ENCODE measurements at places on chromosomes 5 and 9.

GRCh38 chr9:37300620-37301019 is 121.9 kb upstream of the GRHPR start:
- DNase-seq, result no peak

- no peak for DNase-seq
Measured at GRCh38 chr9:98010445-98010844, 27.3 kb downstream of the ANP32B start.

GRCh38 chr5:3605298-3606010 is 9.8 kb downstream of the IRX1 start:
- no peak for DNase-seq

DNA sequence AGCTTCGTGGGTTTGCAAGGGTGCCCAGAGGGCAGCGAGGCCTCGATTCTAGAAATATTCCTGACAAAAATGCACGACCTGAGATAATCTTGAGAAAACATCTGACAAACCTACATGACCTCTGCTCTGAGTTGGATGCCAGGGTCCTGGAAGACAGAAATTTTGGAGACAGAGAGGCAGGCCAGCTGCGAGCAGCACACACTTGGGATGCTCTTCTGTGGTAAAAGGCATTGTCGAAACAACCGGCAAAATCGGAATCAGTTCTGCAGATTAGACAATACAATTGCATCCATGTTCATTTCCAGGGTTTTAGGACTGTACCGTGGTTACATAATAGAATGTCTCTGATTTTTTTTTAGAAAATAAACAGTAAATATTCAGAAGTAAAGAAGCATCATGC is 74.2 kb downstream of the GADD45G start:
- DNase-seq, result no peak

DNA sequence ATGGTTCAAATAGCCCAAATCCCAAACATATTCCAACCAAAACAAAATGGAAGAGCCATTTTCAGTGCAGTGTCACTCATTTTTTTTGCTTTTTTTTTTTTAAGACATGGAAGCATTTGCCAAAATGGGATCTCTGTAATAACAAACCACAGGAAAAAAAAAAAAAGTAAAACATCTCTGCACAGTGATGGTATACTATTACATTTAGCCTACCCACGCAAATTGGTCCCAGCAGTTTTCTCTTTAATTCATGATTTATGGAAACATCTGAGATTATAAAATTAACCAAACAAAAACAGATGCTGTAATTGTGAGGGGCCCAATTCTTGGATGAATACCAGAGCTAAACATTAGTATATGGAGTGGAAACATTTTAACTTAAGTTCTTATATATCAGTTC is 566.6 kb downstream of the ZNF608 start:
- DNase-seq, result no peak

DNA sequence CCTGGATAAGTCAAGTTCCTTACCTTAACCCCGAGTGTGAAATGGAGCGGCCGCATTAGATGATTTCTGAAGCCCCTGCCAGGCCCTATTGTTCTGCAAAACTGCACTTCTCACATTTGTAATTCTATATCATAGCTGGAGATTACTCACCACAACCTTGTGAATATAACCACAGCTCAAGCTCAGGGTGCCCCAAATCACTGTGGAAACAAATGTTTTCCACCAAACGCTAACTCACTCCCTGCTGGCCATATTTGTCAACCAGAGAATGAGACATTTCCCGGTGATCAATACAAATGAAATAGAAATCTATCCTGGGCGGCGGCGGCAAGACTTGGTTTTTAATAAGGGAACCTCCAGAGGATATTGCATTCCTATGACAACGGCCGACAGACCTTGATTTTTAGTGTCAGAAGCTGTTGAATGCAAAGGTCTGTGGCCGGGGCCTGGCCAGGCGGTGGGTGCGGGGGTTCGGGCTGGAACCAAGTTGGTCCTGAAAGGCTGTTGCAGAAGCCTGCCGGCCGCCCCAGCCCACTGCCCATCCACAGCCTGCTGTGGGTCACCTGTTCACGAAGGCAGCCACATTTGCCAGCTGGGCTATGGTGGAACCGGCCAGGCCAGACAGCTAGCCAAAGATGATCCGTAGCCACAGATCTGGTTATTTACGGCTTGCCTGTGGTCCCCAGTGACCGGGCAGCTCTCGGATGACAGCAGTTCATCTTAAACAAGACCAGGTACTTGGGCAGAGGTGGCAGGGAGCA is 93.9 kb upstream of the LMX1B start:
- no peak for DNase-seq

GRCh38 chr5:38780945-38781344 is 64.9 kb upstream of the OSMR start:
- no peak for DNase-seq

GRCh38 chr5:147621016-147621415 is 111.1 kb upstream of the DPYSL3 start:
- DNase-seq, result no peak

DNA sequence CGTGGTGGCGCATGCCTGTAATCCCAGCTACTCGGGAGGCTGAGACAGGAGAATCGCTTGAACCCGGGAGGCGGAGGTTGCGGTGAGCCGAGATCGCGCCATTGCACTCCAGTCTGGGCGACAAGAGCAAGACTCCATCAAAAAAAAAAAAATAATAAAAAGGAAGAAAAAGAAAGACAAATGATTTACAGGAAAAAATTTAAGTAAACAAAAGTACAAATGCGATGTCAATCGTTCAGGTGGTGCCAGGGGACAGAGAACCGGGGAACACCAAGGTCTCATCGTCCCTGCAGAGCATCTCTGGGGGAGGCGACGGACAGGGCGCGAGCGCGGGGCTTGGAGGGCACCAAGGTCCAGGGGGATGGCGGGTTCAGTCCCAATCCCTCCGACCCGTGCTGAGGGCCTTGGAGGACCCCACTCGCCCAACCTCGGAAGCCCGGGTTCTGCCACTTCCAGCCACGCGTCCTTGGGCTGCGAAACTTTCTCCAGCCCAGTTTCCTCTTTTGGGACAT is 607 bp upstream of the HNRNPAB start:
- no peak for DNase-seq

DNA sequence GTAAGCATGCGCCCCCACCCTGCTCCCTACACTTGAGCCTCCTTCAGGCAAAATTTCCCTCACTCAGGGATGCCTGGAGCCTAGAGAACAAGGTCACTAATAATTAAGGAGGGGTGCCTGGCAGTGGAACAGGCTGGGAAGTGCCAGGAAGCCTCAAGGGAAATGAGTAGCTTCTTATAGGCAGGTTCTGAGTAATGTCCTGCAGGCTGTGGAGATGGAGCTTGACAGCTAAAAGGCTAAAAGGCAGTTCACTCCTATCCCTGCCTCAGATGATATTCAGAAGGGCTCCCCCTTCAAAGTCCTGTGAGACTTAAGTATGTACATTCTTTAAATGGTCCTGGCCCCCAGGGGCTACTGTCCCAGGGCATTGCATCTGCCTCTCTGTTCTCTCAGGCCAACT is 65.5 kb upstream of the SMIM32 start:
- no peak for DNase-seq

DNA sequence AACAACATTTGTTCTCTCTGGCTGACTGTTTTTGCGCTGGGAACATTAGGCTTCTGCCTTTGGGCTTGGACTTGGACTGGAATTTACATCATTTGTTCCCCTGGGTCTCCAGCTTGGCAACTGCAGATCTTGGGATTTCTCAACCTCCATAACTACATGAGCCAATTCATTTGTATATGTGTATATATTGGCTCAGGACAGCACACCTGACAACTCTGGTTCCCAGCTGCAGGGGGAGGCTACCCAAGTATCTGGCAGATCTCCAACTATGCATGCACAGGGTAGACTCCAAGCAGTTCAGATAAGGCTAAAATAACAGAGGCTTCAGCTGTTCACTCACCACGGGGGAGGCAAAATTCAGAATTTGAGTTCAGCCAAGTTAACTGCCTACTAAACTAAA is 31.6 kb upstream of the F2RL1 start:
- no peak for DNase-seq

DNA sequence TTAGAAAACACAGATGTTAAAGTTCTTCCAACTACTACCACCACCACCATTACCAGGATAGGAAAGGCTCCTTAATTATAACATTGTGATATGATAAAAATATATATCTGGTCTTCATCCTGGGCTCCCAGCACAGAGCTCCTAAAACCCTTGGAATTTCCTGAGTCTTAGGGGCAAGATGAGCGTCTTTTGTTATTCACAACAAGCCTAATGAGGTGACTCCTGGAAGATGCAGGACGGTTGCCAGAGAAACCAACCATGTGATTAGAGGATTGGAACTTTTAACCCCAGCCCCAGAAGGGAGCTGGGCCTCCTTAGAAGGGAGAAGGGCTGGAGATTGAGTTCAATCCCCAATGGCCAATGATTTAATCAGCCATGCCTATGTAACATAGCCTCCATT is 148.0 kb upstream of the ADRA1B start:
- no peak for DNase-seq

GRCh38 chr9:106634183-106634582 is 228.8 kb upstream of the ZNF462 start:
- no peak for DNase-seq

GRCh38 chr5:14195588-14195987 is 52.4 kb downstream of the TRIO start:
- DNase-seq, result no peak

GRCh38 chr5:162323466-162323865 is 255.9 kb downstream of the GABRG2 start:
- no peak for DNase-seq

GRCh38 chr9:76600007-76600615 is 141.1 kb downstream of the GCNT1 start:
- DNase-seq, result no peak

- no peak for DNase-seq
Measured at GRCh38 chr9:78566948-78567675, 270.2 kb downstream of the PSAT1 start.

GRCh38 chr5:27172693-27173092 is 134.3 kb upstream of the CDH9 start:
- no peak for DNase-seq
